Osteoblast (primary cell): ENCODE measurements at places on chromosomes 7 and 10. TPM values are rescaled to one million over a fixed set of nuclear protein-coding genes. Genes with fewer than 3 reads are reported as not detected.

CLDN3 gene
- total RNA-seq, result not detected in 2 replicates

TLL2 gene
- total RNA-seq, result under 0.01 and 0.36 TPM in 2 replicates

SLC39A12 gene
- not detected in 2 replicates for total RNA-seq

MLXIPL gene
- total RNA-seq, result 0.29 and 0.72 TPM in 2 replicates

PDCD11 gene
- 18.8 and 19.2 TPM in 2 replicates for total RNA-seq

PPP3CB gene
- total RNA-seq, result 34.7 and 40.1 TPM in 2 replicates

PTEN gene
- total RNA-seq, result 169 and 193 TPM in 2 replicates

TLX1 gene
- total RNA-seq, result not detected in 2 replicates

SAP25 gene
- total RNA-seq, result not detected in 2 replicates

SPOCK2 gene
- total RNA-seq, result 0.36 and 0.59 TPM in 2 replicates

PLAU gene
- 27.9 and 40.7 TPM in 2 replicates for total RNA-seq

- peak; percentile 90 for DNase-seq
These were observed 48.5 kb upstream of the AQP1 start for GRCh38 chr7:30862995-30863705.

- no peak for DNase-seq
These were observed 37.1 kb downstream of the MAT1A start for GRCh38 chr10:80252296-80252887.

DNA sequence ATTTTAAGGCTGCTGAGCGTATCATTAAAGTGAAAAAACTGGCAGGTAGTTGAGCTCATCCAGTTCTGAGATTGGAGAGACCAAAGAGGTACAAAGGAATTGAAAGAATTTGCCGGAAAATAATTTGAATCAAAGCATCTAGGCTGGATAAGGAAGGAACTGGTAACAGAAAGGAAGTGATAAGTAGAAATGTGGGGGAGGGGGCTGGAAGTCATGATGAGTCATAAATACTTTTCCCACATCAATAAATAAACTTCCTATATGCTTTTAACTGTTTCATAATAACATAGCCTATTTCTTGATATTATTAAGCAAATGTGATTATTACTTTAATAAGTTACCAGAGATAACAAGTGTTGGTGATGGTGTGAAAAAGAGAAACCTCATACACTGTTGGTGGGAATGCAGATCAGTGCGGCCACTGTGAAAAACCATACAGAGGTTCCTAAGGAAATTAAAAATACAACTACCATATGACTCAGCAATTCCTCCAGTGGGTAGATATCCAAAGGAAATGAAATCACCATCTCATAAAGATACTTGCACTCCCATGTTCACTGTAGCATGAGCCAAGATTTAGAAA is 27.0 kb downstream of the ZNF438 start:
- DNase-seq, result peak; percentile 75

DNA sequence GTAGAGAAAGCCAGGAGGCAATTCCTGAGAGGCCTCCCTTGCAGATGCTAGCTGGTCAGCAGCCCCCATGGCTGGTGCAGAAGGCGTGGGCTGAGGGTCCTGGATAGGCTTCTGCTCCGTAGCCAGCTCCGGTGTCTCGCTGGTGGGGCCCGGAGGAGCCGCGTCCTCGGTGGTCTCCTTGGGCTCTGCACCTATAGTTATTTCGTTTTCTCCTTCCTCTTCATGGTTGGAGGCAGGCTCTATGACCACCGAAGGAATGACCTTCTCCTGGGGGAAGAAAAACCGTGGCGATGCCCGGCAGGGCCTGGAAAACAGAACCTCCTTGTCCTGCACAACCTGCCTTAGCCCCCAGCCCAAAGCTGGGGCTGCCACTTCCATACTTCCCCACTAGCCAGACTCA is 118.3 kb upstream of the TARP start:
- peak; percentile 44 for DNase-seq

GRCh38 chr10:8311526-8312070 is 257.1 kb downstream of the GATA3 start:
- DNase-seq, result no peak

- no peak for DNase-seq
These were observed 158.1 kb downstream of the CTNNA3 start for GRCh38 chr10:67537906-67538305.

- no peak for DNase-seq
These were observed 60.1 kb upstream of the SAMD8 start for GRCh38 chr10:75051308-75051707.

DNA sequence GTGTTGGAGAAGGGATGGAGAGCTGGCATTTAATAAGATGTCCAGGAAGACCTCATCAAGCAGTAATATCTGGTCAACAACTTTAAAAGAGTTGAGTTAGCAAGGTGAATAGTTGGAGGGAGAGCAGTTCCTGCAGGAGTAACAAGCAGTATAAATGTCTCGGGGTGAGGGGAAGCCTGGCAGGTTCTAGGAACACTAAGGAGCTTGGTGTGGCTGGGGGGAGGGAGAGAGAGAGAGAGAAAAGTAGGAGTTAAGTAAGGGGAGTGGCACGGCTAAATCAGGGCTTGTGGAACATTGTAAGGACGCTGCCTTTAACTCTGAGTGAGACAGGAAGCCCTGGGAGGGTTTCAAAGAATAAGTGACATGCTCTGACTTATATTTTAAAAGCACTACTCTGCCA is 22.0 kb upstream of the LAMB4 start:
- no peak for DNase-seq

DNA sequence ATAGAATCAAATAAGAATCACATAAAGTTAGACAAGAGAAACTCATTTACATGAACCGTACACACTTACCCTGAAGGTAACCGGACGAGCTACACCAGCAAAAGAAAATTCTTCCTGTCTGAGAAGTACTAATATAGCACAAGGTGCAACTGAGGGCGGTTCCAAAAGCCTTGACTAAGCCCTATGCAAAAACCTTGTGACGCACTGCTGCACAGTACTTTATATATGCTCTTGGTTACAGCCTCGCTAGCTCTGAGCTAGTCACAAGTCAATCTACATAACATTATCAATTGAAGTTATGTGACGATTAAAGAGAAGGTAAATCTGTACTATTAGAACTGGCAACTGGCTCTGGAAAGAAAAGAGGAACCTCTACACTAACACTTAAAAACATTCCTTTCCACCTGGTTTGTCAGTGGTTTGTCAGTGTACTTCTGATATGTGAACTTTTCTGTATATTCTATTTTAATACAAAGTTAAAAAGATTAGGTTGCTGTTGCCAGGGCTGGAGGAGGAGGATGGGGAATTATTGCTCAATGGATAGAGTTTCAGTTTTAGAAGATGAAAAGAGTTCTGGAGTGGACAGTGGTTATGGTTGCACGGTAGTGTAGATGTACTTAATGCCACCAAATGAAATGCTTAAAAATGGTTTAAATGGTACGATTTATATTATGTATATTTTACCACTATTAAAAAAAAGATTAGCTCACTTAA is 21.6 kb downstream of the NT5C3A start:
- DNase-seq, result no peak

GRCh38 chr10:32413513-32413912 is 32.4 kb upstream of the CCDC7 start:
- peak; percentile 89 for DNase-seq

DNA sequence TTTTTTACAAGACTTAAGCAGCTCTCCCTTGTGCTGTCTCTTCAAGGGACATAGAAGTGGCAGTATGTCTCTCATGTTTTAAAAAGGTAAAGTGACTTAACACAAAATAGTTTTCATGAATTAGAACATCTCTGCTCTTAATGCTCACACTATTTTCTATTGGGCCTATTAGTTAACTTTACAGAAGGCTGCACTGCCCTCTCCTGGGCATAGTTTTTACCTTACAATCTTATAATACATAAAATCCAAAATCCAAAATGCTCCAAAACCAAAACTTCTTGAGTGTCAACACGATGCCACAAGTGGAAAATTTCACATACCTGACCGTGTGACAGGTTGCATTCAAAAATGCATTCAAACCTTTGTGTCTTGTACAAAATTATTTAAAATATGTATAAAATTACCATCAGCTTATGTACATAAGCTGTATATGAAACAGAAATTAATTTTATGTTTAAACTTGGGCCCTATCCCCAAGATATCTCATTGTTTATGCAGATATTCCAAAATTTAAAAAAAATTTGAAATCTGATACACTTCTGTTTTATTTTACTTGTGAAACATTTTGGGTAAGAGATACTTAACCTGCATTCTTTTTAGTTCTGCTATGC is 25.8 kb downstream of the TES start:
- peak; percentile 32 for DNase-seq

DNA sequence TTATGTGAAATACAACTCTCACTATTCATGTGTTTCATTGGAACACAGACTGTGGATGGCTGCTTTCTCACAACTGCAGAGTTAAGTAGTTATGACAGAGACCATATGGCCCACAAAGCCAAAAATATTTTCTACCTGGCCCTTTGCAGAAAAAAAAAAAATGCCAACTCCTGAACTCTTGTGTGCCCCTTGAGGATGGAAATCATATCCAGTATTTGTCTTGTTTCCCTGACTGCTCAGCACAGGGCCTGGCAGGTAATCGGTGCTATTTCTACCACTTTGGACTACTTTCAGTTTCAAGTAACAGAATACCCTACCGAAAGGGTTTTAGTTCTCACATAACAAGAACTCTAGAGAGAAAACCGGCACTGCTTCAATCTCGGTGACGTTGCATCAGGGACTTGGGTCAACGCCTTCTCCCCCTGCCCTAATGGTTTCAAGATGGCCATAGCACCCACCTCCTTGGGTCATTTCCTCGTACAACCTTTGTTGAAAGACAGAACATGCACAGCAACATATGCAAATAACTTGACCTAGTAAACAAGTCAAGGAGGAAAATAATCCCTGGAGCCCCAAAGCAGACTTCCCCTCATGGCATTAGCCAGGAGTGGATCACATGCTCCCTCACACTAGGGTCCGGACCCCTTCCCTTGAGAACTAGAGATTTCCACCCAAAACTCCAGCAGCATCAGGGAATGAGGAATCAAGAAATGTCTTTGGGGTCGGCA is 11.8 kb upstream of the GPNMB start:
- no peak for DNase-seq

DNA sequence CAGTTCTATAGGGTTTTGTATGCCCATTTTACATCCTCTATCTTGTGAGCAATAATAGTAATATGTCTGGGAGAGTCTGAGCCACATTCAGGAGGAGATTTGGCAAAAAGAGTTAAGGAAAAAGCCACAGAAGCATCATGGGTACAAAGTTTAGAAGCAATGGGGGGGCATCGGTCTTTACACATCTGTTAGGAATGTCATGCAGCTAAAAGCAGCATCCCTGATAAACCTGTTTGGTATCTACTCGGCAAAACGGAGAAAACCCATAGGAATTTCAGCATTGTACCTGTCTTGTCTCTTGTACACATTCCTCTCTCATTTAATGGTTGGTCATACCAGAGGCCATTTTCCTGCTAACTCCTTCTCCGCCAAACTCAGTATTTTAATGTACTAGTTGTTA is 12.5 kb upstream of the HERPUD2 start:
- no peak for DNase-seq

- DNase-seq, result no peak
These were observed 79.0 kb upstream of the LSM8 start for GRCh38 chr7:118104812-118105441.

GRCh38 chr10:77163670-77164348 is 473.8 kb downstream of the KCNMA1 start:
- peak; percentile 63 for DNase-seq

DNA sequence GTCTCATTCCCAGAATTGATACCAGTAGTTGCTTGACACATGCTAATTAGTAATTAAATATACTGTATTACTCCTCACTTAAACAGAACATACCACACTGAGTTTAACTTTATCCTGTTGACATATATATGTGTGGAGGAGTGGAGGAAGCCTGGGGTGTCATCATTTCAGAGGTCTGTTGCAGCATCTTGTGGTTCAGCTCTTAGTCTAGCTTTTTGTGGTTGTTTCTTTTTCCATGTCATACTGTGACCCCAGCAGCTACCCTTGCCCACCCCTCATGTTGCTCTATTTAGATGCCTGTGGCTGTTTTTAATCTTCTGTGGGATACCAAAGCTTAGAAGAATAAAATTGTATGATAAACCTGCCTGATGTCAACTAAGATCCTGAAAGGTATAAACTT is 875.4 kb downstream of the LRMDA start:
- no peak for DNase-seq

DNA sequence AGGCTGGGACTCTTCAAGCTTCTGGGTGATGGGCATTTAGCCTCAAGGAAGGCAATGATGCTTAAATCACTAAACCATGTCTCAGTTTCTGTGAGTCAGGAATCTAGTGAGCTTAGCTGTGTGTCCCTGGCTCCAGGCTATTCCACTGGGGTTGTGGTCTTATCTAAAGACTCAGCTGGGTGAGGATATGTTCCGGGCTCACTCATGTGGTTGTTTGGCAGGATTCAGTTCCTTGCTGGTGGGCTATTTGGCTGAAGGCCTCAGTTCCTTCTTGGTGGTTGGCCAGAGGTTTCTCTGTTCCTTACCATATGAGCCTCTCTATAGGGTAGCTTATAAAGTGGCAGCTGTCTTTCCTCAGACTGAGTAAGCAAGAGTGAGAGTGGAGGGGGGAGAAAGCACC is 12.0 kb downstream of the EVX1 start:
- peak; percentile 96 for DNase-seq

- no peak for DNase-seq
These were observed 91.7 kb upstream of the MEOX2 start for GRCh38 chr7:15778191-15778590.

DNA sequence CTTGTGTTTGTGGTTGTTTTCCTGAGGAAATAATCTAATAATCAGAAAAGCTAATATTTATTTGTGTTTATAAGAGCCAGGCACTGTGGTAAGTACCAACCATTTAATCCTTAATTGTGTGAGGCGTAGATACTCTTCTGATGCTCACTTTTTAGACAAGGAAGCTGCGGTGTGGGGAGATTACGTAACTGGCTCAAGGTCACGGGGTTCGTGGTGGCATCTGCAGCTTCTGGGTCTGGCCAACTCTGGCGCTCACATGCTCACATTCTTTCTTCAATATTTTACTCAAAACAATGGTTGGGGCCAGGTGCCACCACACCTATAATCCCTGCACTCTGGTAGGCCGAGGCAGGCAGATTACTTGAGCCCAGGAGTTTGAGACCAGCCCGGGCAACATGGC is 77.6 kb downstream of the RALA start:
- no peak for DNase-seq

- DNase-seq, result no peak
These were observed 16.4 kb downstream of the SH3PXD2A start for GRCh38 chr10:103838862-103839518.

DNA sequence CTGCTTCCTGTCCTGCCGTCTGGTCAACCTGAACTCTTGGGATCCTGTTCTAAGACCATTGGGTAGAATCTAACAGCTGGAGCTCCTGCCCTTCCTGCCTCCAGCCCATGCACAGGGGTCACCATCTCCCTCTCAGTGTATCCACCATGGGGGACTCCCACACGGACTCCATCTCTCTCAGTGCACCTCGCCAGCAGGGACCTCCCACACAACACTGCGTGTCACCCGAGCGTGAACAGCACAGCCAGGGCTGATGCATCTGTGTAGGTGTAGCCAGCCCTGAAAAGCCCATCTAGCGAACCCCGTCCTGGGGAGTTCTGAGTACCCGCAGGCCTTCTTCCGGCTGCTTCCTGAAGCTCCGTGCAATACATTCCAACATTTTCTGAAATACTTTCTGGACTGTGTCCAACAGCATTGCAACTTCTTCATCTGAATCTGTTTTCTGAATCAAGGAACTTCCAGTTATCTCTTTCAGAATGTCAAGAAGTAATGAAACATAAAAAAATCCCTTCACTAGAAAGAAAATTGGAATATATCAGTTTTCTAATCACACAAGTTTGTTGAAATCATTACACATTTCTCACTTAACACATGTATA is 52.5 kb downstream of the NCAPG2 start:
- DNase-seq, result peak; percentile 66

- DNase-seq, result no peak
These were observed 275.4 kb downstream of the ZEB1 start for GRCh38 chr10:31594347-31594873.

- no peak for DNase-seq
These were observed 100.2 kb downstream of the ACTR3B start for GRCh38 chr7:152859781-152860191.

GRCh38 chr7:124188576-124188975 is 155.7 kb upstream of the TMEM229A start:
- DNase-seq, result no peak
